Endothelial cell of umbilical vein (primary cell): ENCODE measurements at places on chromosomes 7 and 10. TPM values are rescaled to one million over a fixed set of nuclear protein-coding genes. Genes with fewer than 3 reads are reported as not detected.

GRCh38 chr7:48421357-48421756 lies 250.1 kb downstream of the ABCA13 start:
- no peak for DNase-seq

GRCh38 chr7:110786328-110786965 lies 304.5 kb upstream of the LRRN3 start:
- no peak for DNase-seq

Gene PHYHIPL
- polyA plus RNA-seq: not detected in 2 replicates

Gene VAX1
- polyA plus RNA-seq: not detected in 2 replicates

GRCh38 chr10:91694170-91694794 lies 61.4 kb upstream of the PPP1R3C start:
- peak; percentile 48 for DNase-seq

DNA sequence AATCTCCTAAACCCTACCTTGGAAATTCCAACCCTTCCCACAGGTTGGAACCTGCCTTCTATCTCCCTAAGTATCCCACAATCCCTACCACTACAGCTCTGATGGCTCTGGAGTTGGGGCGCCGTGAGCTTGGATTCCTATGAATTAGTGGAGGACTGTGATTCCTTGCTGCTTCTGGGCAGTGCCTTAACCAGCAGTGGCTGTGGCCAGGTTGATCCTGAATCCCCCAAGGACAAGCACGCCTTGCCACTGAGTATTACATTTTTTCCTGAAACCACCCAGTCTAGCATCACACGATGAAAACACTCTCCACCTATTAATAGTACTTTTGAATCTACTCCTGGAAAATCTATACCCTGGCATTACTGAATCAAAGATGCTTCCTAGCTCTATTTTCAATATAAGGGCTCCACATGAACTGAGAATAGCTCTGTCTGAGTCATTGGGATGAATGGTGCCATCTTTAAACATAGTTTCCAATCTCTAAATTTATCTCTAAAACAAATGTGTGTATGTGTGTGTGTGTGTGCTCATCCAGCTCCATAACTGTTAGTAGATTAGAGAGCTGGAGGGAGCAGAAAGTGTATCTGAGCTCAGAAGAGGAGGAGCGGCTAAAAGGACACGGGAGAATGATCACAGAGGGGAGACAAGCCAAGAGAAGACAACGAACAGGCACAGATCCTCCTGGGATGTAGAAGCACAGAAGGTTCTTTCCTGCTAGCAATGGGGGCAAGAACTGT lies 11.9 kb upstream of the INPP5F start:
- no peak for DNase-seq

GRCh38 chr7:134021836-134022235 lies 105.3 kb upstream of the LRGUK start:
- DNase-seq: no peak

- no peak for DNase-seq
Measured at GRCh38 chr7:144452064-144452463, 48.6 kb upstream of the NOBOX start.

Gene OR2A5
- not detected in 2 replicates for polyA plus RNA-seq

Gene ITGB8
- polyA plus RNA-seq: 2.9 and 3.4 TPM in 2 replicates

DNA sequence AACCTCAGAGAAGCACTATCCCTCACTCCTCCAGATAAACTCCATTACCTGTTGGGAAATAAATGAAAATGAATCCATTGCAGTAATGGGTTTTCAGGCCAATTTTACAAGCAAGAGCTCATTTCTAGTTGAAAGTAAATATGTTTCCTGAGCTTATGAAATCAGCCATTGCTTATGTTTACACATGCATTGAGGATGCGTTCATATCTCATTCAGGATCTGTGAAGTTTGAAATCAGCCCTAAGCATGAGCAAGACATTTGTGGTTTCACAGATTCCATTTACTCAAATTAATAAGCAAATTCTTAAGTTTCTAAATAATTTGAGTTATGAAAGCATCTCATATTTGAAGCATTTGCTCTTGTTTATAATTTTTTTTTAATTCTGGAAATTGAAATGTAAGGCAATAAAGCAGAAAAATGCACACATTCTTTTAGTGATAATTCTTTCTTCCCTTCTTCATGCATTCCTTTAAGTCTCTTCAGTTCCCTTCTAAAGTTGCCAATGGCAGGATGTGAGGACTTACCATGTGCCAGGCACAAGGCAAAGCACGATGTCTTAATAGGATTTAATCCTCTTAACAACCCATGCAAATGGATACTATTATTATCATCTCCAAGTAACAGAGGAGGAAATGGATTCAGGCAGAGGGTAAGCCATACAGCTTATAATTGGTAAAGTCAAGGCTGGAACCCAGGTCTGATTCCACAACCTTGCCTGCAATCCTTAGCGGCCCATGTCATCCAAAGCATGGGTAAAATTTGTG lies 35.0 kb upstream of the CTTNBP2 start:
- DNase-seq: no peak

Gene AKR1C8
- not detected in 2 replicates for polyA plus RNA-seq

GRCh38 chr10:50541921-50542320 lies 81.8 kb downstream of the SGMS1 start:
- DNase-seq: no peak

DNA sequence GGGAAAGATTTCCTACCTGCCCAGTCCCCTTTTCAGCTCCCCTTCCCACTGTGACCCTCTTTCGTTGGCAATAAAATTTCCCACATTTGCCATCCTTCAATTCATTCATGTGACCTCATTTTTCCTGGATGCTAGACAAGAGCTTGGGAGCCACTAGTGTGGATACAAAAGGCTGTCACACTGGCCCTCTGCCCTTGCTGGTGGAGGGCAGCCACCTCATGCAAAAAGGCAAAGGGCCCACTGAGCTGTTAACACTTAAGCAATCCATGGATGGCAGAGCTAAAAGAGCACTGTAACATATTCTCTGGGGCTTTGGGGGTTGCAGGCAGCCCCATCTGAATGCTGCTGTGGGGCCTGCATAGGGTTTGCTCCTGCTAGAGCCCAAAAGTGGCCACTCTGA lies 315.1 kb downstream of the NEBL start:
- DNase-seq: no peak

DNA sequence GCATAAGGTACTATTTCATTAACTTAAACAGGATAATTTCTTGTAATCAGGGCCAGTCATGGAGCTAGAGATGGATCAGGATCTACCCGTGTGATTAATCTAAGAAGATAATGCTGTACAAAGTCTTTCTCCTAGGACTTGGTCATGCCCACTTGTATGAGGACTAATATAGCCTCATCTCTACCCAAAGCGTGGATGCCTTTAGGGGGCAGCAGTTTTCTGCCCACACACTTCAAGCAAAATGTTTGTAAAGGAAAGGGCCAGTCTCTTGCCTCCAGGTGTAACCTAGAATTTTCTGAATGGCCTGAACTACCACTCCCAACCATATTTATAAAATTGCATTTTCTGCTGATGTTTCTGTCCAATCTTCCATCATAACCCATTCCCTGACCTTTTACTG lies 764.0 kb upstream of the IGFBP3 start:
- DNase-seq: peak; percentile 31

Gene CNPY1
- not detected in 2 replicates for polyA plus RNA-seq

Gene CLCN1
- not detected in 2 replicates for polyA plus RNA-seq

Gene PVRIG
- not detected in 2 replicates for polyA plus RNA-seq

Gene ENTPD1
- 9.1 and 10.2 TPM in 2 replicates for polyA plus RNA-seq

GRCh38 chr10:82390866-82391658 lies 516.1 kb downstream of the NRG3 start:
- peak; percentile 7 for DNase-seq

Gene HYAL4
- not detected in 2 replicates for polyA plus RNA-seq

DNA sequence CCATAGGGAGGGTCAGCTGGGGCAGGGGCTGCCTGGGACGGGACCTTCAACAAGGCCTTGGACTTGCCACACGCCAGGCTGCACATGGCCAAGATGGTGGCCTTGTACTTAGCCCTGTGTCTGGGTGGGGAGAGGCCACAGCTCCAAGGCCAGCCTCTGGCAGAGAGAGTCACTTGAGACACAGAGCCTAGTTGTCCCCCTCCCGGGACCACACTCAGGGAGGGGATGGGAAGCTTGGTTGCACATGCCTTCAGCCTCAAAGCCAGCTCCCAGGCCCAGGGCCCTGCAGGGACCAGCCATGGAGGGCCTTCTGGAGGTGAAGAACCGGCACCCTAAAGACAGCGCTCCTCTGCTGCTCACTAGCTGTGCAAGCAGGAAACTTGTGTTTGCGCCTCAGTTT lies 16.7 kb downstream of the MMRN2 start:
- no peak for DNase-seq

- no peak for DNase-seq
Measured at GRCh38 chr10:80544316-80544953, 6.7 kb downstream of the SH2D4B start.

DNA sequence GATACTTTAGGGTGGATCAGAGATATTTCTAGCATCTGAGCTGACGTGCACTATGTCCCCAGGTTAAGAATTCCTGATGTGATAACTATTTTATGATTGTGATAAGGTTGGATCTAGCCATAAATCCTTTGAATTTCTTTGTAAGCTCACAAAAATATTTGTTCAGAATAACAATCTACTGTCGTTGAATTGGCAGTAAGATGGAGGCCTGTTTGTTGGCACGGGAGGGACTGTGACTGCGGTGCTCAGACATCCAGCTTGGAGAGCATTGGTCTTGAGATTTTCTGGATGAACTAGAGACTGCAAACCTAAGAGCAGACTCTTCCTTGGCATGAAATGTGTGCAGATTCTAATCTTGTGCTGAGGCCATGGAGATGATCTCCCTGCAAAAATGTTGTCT lies 131.1 kb downstream of the LRRC4 start:
- DNase-seq: no peak

Gene RTKN2
- polyA plus RNA-seq: 0.48 and 0.65 TPM in 2 replicates

DNA sequence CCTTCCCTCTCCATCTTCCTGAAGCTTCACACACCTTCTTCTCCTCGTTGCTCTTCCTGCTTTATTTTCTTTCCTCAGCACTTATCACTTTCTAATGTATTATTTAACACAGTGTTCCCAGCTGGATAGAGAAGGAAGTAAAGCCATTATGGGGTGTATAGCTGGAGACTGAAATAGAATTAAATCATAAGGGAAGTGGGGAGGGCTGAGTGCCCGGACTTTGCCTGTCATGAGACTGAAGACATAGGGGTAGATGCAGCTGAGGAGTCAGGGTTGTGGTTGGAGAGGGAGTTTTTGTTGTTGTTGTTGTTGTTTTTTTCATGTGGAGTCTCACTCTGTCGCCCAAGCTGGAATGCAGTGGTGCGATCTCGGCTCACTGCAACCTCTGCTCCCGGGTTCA lies 65.3 kb downstream of the GALNT11 start:
- no peak for DNase-seq

Gene RPA3
- polyA plus RNA-seq: 9.3 and 15.6 TPM in 2 replicates

- DNase-seq: no peak
Measured at GRCh38 chr7:47379629-47380324, 202.1 kb downstream of the TNS3 start.

- no peak for DNase-seq
Measured at GRCh38 chr7:116223588-116223987, 13.2 kb downstream of the TES start.

Gene OPALIN
- polyA plus RNA-seq: not detected in 2 replicates

GRCh38 chr10:33347211-33347610 lies 12.7 kb upstream of the NRP1 start:
- no peak for DNase-seq
